Activated CD4-positive, alpha-beta T cell treated with anti-CD3 and anti-CD28 coated beads, Interleukin-2, amount 50 U/mL, for 16 hours (primary cell): ENCODE measurements at places on chromosomes 16 and 17.

DNA sequence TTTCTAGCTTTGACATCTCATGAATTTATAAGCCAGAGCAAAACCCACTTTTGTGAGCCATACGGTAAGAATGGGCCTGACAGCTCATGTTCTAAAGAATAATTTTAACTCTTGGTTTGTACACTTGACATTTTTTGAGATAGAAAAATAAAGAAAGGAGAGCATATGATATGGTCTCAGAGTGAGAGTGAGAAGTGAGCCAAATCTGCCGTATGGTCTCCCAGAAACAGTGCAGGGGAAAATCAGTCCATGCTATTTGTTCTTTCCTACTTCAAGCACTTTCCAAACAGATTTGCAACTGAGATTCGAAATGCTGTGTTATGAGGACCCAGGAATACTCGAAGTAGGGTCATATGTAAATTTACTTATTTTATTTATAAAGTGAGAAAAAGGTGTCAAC lies 20.9 kb downstream of the SMIM36 start:
- DNase-seq = no peak

DNA sequence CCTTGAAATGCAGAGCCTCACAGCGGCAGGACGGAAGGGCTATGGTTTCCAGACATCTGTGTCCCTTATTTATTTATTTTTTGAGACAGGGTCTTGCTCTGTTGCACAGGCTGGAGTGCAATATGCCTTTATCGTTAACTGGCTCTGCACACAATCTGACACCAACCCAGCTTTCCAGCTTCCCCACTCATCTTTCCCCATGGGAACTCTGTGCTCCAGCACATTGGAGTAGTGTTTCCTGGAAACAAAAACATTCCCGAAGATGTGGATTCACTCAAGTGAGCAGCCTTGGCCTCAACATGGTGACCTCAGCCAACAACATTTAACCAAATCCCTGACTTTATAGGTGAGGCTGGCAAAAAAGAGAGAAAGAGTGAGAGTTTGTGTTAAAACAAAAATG lies 307.1 kb downstream of the TMEM114 start:
- DNase-seq = no peak

- DNase-seq = no peak
Observed at GRCh38 chr16:85610059-85610445, 3.1 kb upstream of the GSE1 start.

- DNase-seq = no peak
Observed at GRCh38 chr16:54554581-54554980, 268.0 kb upstream of the IRX3 start.

GRCh38 chr17:1878419-1879121 lies 48.8 kb downstream of the RPA1 start:
- DNase-seq = no peak

DNA sequence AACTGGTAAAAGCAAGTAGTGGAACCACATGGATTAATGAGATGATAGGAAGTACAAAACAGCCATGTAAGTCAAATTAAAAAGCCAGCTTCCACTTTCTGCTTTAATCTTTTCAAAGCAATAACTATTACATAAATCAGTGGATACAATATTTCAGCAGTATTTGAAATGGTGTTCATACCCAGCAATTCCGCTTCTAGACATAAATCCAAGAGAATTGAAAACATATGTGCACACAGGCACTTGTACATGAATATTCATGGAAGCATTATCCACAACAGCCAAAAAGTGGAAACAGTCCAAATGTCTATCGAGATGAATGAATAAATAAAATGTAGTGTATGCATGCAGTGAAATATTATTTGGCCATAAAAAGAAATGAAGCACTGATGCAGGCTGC lies 27.4 kb downstream of the SLFN12L start:
- no peak for DNase-seq
